Stimulated activated naive CD8-positive, alpha-beta T cell treated with anti-CD3 and anti-CD28 coated beads, Interleukin-15, amount 100 ng/mL, for 72 hours (primary cell): ENCODE measurements at places on chromosomes 7 and 10.

- DNase-seq, result no peak
Observed at GRCh38 chr7:99267841-99268576, 4.6 kb upstream of the MYH16 start.

- no peak for DNase-seq
Observed at GRCh38 chr10:114996542-114996941, 58.5 kb downstream of the TRUB1 start.

DNA sequence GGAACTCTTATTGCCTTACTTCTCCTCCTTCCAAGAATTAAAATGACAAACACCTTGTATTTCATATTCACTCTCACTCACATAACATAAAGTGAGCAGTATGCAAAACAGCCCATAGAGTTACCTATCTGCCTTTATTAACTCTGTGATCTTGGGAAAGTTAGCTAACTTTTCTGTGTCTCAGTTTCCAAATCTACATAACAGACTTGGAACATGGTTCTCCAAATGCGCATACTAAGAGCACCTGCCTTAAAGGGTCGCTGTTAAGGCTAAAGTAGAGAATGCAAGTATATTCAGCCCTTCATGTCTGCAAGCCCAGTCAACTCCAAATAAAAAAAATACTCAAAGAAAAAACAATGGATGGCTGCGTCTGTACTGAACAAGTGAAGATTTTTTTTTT, 121.8 kb upstream of the C1QL3 start:
- no peak for DNase-seq

DNA sequence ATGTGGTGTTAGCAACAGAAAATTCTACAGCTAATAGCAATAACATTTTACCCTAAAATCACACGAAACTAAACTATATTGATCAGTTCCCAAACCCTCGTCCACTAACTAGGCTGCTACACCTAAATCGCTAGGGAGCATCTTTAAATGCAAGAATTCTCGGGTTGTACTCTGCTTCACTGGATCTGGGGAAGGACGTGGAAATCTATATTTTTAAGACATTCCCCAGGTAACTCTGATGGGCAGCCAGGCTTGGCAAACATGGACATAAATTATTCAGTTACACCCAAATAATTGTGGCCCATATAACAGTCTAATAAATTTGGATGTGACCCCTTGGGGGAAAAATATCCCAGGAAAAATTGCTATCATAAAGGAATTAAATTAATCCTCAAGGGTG, 36.3 kb upstream of the NFE2L3 start:
- DNase-seq, result no peak

DNA sequence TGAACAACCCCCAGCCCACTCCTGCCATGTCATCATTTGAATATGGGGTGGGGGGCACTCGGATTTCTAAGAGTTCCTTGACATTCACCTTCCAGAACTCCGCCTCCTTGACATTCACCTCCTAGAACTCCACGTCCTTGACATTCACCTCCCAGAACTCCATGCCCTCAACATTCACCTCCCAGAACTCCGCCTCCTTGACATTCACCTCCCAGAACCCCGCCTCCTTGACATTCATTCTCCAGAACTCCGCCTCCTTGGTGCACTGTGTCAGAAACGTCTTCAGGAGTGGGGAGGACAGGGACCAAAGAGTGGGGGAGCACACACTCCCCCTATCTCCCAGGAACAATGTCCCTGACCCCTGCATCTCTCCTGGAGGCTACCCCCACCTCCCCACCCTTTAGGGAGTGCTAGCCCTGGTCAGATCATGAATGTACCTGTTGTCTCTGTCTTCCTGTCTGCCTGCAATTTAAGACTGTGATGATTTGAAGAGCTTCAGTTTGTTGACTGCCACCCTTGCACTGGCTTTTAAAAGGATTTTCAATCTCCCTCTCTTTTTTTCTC, 110.1 kb downstream of the NPTX2 start:
- no peak for DNase-seq

GRCh38 chr7:112511451-112512202, 30.8 kb downstream of the LSMEM1 start:
- no peak for DNase-seq

GRCh38 chr10:14023673-14024328, 306.9 kb downstream of the FRMD4A start:
- no peak for DNase-seq
